Uterine smooth muscle cell (primary cell): ENCODE measurements at places on chromosomes 13 and 19. TPM values are rescaled to one million over a fixed set of nuclear protein-coding genes. Genes with fewer than 3 reads are reported as not detected.

The PTH2 gene
- not detected in 2 replicates for total RNA-seq

The IGSF23 gene
- total RNA-seq = not detected in 2 replicates

The AP1M2 gene
- total RNA-seq = 0.77 and 0.87 TPM in 2 replicates

The CLEC17A gene
- 0.12 TPM in 1 of 2 replicates, not detected in the other for total RNA-seq

The CYP4F8 gene
- total RNA-seq = under 0.01 TPM in 1 of 2 replicates, not detected in the other

The RCBTB1 gene
- 23.2 and 25.2 TPM in 2 replicates for total RNA-seq

The MTRF1 gene
- total RNA-seq = 13.5 TPM in 2 replicates

The ZNF14 gene
- total RNA-seq = 5.2 and 8.4 TPM in 2 replicates

The ZNF625 gene
- total RNA-seq = 11.2 and 14.5 TPM in 2 replicates

The ZNF667 gene
- 1.8 and 5.5 TPM in 2 replicates for total RNA-seq

The C19orf81 gene
- 0.22 TPM in 1 of 2 replicates, not detected in the other for total RNA-seq

The ANKRD24 gene
- 0.33 and 1.2 TPM in 2 replicates for total RNA-seq

The MISP gene
- total RNA-seq = 0.12 TPM in 1 of 2 replicates, not detected in the other

The ZNF471 gene
- 2.3 and 4.4 TPM in 2 replicates for total RNA-seq

The LAIR1 gene
- not detected in 2 replicates for total RNA-seq

The IL4I1 gene
- 1.2 and 1.3 TPM in 2 replicates for total RNA-seq

The HS6ST3 gene
- total RNA-seq = 0.12 and 0.22 TPM in 2 replicates

The CYP4F2 gene
- not detected in 2 replicates for total RNA-seq

The IFI30 gene
- 0.87 and 2.3 TPM in 2 replicates for total RNA-seq

The VSTM2B gene
- not detected in 2 replicates for total RNA-seq

The ZNF723 gene
- total RNA-seq = under 0.01 TPM in 1 of 2 replicates, not detected in the other

The RASGRP4 gene
- not detected in 2 replicates for total RNA-seq

The LILRB2 gene
- not detected in 2 replicates for total RNA-seq

The DPF1 gene
- 0.50 and 2.8 TPM in 2 replicates for total RNA-seq

The PSG1 gene
- total RNA-seq = 0.22 and 0.62 TPM in 2 replicates
